Uterus (tissue), 4 donors: ENCODE measurements at places on chromosomes 6 and 20. TPM values are rescaled to one million over a fixed set of nuclear protein-coding genes. Genes with fewer than 3 reads are reported as not detected.

- no peak for DNase-seq
Measured at GRCh38 chr6:81797591-81797990, 45.1 kb upstream of the TENT5A start.

The CCN5 gene
- total RNA-seq: 29.7 TPM

DNA sequence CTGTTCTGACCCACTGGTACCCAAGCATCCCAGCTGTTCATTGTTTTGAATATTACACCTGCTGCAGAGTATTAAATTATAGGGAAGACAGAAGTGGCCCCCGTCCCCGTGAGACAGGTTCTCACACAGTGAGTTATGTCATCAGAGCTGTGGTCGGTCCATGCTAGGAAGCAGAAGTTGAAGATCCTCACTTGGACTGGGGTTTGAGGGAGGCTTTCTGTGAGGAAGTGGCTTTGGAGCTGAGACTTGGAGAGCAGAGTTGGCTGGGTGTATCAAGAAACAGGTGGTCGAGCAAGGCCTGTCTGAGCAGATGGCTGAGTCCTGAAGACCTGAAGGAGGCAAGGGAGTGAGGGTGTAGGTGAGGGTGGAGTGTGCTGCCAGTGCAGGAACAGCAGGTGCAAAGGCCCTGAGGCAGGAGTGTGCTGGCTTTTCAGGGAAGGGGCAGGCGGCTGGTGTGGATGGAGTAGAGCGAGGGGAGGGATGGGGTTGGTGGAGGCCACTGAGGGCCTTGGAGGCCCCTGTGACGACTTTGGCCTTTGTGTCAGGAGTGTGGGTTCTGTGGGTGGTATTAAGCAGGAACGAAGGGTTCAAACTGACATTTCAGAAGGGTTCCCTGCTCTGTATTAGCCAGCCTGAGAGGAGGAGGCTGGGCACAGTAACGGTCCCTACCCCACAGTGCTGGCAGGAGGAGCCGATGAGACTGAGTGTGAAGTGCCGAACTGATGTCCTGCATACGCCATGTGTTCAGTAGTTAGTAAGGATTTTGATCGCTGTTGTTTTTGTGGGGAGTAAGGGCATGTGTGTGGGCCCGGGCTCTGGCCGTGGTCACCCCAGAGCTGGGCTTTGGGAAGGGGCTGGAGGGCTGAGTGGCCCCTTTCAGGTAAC lies 11.8 kb downstream of the SRC start:
- DNase-seq: no peak

DNA sequence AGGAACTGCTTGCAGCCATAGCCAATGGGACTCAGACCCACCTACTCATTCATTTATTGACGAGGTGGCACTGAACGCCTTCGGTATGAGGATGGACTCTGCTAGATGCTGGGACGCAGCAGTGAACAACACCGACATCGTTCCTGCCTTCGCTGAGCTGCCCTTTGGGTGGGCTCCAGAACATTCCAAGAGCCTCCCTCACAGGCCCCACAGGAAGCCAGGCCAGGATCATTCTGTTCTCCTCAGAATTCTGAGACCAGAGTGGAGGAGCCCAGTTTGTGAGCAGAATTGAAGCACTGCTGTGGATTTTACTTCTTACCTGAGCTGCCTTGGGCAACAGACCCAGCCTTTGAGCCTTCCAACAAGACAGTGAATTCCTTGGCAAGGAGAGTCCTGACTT lies 82.1 kb downstream of the KCNB1 start:
- peak; percentile 83 for DNase-seq

- DNase-seq: no peak
Measured at GRCh38 chr6:11979866-11980265, 32.2 kb upstream of the HIVEP1 start.

- no peak for DNase-seq
Measured at GRCh38 chr6:133644548-133644891, 244.4 kb upstream of the TCF21 start.

The RBM24 gene
- total RNA-seq: 2.0 TPM

GRCh38 chr6:143939364-143939763 lies 68.7 kb downstream of the PLAGL1 start:
- DNase-seq: no peak

The SIRPG gene
- not detected for total RNA-seq

The AVP gene
- total RNA-seq: not detected

The FOXA2 gene
- not detected for total RNA-seq

The THBS2 gene
- 176 TPM for total RNA-seq

DNA sequence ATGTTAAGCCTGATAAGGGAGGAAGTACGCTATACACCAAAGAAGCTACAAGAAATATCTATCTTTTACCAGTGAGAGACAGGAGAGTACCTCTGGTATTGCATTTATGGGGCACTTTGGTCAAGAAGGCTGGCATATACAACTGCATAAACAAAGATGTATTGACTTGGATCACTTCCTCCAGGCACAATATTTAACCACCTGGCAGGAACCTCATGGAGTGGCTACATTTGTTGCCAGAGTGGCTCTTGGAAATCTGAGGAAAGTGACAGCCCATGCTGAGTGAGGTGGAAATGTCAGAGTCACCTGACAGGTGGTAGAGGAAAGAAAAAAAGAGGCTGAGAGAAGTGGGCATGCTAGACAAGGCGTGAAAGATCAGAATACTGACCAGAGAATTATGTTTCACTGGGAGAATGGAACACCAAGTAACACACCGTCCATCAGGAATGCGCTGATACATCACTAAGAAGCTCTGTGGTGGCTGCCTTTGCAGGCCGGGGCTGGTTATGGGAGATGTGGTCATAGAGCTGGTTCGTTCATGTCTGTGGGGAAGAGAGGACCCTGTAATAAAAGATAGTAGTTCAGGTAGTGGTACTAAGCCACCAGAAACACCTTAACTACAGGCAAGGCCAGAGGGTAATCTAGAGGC lies 61.4 kb upstream of the UFL1 start:
- no peak for DNase-seq

The HLA-DQB1 gene
- 4.9 TPM for total RNA-seq

GRCh38 chr6:148999929-149000468 lies 253.2 kb downstream of the UST start:
- DNase-seq: peak; percentile 41

The ARMH2 gene
- total RNA-seq: not detected

GRCh38 chr6:30185846-30186484 lies 22.6 kb downstream of the TRIM15 start:
- DNase-seq: no peak

The PRDM13 gene
- not detected for total RNA-seq

DNA sequence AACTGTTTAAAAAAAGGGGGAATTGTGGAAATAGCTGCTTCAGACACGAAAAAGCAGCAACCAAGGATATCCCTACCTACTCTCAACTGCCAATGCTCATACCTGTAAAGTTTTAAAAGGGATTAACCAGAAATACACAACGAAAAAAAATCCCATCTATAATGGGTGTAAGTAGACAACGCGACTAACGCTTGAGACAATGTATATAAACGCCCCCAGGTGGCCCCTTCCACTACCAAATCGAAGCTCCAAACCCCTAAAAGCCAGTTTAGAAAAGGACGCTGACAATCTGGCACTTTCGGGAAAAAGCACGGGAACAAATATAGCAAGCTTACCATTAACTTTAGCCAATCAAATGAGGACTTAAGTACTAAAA lies 94.5 kb upstream of the BTN3A2 start:
- DNase-seq: no peak

- DNase-seq: no peak
Measured at GRCh38 chr6:139853302-139853992, 479.0 kb upstream of the CITED2 start.

GRCh38 chr6:150282806-150283205 lies 86.0 kb upstream of the IYD start:
- DNase-seq: no peak

GRCh38 chr6:127216810-127217789 lies 49.6 kb upstream of the RNF146 start:
- no peak for DNase-seq

GRCh38 chr6:169568314-169569087 lies 133.3 kb downstream of the WDR27 start:
- DNase-seq: no peak

The LHFPL5 gene
- total RNA-seq: not detected

DNA sequence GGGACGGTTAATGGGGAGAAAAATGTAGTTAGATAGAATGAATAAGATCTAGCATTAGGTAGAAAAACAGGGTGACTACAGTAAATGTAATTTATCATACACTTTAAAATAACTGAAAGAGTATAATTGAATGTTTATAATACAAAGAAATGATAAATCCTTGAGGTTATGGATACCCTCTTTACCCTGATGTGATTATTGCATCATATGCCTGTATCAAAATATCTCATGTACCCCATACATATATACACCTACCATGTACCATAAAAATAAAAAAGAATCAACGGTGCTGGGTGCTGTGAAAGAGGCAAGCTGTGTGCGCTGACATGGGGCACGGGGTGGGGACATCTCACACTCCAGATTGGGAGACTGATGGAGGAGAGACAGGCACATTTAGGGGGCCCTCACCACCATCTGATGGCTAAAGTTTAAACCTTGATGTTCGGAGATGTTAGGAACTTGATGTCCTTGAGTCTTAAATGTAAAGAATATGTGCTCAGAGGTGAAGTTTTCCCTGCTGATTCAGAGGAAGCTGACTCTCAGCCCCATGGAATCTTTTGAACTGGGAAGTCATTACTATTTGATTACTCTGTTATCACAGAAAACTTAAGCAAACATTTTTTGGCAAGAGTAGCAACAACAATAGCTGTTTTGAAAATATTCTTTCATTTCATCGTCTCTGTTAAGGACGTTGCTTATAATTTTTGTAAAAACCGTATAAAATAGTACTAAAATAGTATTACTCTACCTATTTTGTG lies 26.4 kb upstream of the RFPL4B start:
- no peak for DNase-seq

The HUS1B gene
- total RNA-seq: 2.8 TPM

The SLC35A1 gene
- total RNA-seq: 17.6 TPM

DNA sequence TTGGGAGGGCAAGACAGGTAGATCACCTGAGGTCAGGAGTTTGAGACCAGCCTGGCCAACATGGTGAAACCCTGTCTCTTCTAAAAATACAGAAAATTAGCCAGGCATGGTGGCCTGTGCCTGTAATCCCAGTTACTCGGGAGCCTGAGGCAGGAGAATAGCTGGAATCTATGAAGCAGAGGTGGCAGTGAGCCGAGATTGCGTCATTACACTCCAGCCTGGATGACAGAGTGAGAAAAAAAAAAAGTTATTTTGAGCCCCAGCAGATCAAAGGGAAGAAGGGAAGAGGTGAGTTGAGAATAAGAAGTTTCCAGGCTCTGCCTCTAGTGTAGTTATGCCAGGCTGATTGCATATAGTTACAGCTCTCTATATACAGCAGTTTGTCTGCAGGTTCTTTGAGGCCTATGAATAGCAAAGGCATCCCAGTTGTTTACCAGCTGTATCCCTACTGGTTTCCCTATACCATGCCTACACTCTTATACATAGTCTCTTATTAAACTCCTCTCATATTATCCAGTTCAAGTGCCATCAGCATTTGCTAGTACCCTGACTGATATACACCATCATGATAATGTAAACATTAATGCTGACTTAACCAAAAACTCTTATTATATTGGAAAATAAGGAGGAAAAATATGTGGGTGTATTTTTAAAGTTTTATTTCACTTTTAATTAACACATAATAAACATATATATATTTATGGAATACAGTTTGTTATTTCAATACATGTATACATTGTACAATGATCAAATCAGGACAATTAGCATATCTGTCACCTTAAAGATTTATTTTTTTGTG lies 823.6 kb upstream of the ADGRB3 start:
- DNase-seq: no peak

The SLC17A3 gene
- total RNA-seq: not detected

- no peak for DNase-seq
Measured at GRCh38 chr6:17405944-17406245, 12.5 kb downstream of the CAP2 start.

GRCh38 chr6:142222022-142222421 lies 75.0 kb downstream of the VTA1 start:
- no peak for DNase-seq

DNA sequence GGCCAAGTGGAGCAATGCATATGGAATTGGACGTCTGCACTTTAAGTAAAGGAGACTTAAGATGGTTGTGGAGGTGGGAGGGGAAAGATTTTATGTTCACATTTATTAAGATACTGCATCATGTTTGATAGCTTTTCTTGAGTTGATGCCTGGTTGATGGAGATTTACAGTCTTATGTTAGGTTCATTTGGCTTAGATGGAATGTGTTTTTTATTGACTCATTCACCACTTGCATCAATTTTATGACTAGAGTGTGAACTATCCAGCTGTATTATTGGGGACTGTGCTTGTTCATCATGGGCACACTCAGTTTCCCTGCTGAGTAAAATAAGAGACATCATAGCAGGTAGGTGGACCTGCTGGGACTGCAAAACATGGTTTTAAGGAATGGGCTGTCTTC lies 91.2 kb upstream of the SCP2D1 start:
- no peak for DNase-seq

GRCh38 chr6:132998418-132998817 lies 184.0 kb downstream of the RPS12 start:
- DNase-seq: no peak

DNA sequence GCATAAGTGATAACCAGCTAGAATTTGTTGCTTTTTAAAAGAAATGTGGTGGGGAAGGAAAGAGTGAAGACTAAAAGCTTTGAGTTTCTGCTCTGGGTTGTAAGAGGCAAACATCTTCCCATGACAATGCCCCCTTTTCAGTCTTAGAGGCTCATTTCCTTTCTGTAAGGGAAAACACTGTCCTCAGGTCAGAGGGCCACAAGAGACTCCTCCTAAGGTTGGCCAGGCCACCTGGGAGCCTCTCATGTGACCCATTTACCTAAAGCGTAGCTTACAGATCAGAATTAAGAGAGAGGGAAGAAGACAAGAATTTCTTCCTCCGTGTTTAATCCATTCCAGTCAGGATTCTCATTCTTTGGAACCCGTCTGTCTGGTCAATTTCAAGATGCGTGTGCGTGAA lies 220.4 kb upstream of the HEY2 start:
- no peak for DNase-seq

- DNase-seq: no peak
Measured at GRCh38 chr6:115190534-115190933, 847.7 kb upstream of the HS3ST5 start.

DNA sequence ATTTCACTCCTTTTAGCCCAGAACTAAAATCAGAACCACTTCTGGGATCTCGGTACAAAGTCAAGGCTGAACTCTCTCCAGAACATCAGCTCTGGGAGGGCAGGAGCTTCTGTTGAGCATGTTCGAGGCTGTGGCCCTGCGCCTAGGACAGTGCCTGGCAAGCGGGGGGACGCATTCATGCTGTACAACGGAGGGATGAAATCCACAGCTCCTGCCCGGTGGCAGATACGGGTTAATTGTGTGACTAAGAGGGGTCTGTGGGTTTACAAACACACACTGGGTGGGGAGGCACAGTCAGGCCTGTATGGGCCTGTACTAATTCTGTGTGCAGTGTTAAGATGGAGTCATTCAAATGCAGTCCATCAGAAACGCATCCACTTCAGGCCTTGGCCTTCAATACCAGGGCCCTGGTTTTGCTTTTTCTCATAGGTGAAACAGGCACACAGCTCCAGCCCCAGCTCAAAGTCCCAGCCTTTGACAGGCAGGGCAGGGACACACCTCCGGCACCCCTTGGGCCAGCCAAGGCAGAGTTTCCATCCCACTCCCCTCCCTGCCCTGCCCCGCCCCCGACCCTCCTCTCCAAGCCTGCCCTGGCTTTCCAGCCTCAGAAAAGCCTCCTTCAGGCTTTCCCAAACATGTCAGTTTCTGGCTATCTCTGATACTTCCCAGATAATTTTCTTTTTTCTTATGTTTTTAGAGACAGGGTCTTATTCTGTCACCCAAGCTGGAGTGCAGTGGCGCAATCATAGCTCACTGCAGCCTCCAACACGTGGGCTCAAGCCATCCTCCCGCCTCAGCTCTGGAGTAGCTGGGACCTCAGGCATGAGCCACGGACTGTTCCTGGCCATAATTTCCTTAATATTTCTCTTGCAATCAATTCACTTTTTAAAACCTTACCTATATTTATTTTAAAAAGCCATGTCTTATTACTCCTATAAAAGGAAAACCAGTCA lies 109.8 kb downstream of the SULF2 start:
- no peak for DNase-seq
